A673 (cell line): ENCODE measurements at places on chromosomes 6 and 20.

- DNase-seq = no peak
Measured at GRCh38 chr6:118611334-118611733, 40.1 kb downstream of the CEP85L start.

DNA sequence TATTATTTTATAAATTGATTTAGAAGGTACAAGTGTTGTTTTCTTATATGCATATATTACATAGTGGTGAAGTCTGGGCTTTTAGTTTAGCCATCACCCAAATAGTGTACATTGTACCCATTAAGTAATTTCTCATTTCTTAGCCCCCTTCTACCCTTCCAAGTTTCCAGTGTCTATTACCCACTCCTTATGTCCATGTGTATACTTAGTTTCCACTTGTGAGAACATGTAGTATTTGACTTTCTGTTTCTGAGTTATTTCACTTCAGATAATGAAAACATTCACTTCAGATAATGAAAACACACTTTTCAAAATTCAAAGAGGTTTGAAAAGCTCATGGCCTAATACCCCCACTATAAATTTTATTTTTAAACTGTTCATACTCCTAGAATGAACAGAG lies 14.5 kb downstream of the DEFB125 start:
- no peak for DNase-seq

GRCh38 chr6:82246802-82247504 lies 591 bp downstream of the IBTK start:
- DNase-seq = peak; percentile 79

DNA sequence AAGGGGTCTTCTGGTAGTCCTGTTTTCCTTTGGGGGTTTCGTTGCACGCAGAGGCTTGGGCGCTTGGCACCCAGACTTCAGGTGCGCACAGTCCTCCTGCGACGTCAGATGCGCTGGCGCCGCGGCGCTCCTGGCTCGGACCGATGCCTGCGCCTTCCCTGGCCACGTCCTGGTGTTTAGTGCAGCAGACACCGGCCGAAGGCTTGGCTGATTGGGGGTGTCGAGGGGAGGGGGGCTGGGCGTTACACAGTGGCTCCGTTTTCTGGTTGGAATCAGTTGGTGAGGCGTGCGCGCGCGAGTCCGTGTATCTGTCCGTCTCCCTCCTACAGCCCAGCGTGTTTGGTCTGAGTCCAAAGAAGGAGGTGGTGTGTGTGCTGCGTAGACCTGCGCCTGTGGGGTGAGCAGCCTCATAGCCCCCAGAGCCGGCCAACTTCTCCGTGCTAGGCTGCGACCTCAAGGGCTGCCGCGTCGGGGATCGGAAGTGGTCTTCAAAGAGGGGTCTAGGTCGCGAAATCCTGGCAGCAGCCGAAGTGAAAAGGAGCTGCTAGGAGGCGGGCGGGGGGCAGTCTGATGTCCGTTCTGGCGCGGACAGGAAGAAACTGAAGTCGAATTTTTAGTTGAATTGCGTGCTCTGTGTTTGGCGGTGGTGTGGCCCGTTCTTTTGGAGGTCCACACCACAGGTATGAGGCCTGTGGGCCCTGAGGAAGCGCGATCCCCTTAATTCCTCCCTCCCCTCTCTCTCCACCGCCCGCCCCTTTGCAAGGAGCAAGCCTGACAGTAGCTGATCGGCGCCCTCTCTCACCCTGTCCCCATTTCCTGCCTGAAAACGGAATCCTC lies 1.5 kb downstream of the SYNDIG1 start:
- peak; percentile 35 for DNase-seq

- DNase-seq = no peak
Measured at GRCh38 chr20:37479925-37480691, 40.9 kb upstream of the NNAT start.

DNA sequence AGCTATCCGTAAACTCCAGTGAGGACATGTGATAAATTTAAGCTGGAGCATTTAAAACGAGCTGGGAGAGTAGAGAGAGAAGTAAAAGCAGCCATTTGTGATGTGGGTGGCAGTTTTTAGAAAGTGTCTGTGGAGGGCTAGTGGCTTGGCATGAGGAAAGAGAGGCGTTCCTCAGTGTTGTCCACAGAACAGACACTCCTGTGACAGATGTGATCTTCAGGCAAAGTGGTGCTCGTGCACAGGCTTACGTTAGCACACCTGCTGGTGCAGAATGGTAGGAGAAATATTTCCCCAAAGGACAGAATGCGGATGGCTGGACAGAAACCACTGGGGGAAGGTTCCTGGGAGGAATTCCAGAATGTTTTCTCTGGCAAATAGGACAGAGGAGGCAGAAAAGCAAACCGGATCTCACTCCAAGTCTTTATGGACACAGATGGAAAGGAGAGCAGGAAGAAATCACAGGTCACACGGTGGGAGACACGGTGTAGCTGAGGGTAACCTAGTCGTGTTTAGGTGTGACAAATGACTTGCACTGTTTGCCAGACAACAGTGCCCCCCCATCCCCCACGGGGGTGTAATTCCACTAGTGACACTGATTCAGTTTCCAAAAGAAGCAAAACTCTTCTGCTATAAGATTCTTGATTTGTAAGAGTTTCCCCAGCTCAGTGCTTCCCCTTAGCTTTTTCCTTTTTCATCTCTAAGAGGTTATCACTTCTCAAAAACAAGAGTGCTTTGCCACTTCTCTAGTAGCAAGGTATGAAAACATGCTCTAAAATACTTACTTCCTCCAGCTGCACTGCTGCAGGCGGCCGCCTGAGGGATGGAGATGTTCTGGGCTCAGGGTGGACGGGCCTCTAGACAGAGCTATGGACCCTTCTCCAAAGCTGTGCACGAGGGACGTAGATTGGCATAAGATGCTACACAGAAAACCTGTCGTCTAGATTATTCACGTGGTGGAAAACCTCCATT lies 293.2 kb downstream of the QKI start:
- DNase-seq = no peak

- DNase-seq = no peak
Measured at GRCh38 chr20:14431568-14431967, 94.2 kb upstream of the FLRT3 start.

DNA sequence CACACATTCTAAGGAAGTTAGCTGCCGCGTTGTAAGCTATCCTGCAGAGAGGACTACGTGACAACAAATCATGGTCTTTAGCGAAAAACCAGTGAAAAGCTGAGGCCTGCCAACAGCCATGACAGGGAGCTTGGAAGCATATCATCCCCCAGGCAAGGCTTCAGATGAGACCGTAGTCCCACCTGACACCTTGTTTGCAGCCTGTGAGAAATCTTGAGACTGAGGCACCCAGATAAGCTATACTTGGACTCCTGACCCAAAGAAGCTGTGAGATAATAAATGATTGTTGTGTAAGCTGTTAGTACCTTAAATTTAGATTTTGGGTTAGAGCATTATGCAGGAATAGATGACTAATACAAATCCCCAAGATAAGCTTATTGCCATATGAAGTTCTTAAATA lies 45.4 kb upstream of the SENP6 start:
- no peak for DNase-seq
